Left cardiac atrium (tissue), 4 donors: ENCODE measurements at places on chromosomes 1 and 21. TPM values are rescaled to one million over a fixed set of nuclear protein-coding genes. Genes with fewer than 3 reads are reported as not detected.

DNA sequence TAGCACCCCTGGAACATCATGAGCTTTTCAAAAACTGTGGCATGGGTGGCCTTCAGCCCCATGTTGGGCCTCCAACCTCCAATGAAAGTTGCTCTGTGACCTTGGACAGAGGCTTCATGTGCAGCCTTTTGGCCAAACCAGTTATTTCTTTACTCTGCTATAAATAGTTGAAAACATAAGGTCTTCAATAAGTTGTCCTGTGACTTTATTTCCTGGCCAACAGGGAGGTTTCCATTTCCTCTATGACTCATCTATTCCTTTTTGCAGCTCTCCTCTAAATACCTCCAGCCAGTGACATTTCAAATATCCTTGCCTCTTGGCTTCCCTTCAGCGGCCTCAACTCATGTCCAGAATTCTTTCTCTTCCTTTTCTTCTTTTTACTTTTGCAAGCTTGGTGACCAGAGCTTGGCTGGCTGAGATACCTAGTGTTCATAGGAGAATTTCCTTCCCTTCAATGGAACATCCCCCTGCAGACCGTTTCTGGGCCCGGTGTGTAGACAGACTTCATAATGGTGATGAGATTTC, 22.7 kb upstream of the TRIM67 start:
- DNase-seq = no peak

DNA sequence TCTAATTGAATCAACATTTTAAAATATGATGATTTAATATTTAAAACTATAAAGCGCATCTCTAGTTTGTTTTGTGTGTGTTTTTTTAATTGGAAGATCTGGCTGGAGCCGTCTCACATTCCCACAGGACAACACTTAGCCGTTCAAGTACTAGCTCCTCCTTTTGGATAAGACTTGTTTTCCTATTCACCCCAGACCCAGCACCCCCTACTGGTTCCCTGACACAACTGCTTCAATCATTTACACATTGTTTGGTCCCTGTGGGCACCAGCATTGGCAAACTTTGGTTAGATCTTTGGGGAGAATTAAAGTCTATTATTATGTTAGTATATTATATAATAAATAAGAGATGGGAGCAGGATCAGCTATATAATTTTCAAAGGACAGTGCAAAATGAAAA, 34.5 kb downstream of the TYW3 start:
- no peak for DNase-seq

PEX19 gene
- total RNA-seq = 91.1 TPM

- DNase-seq = no peak
Observed at GRCh38 chr1:202643397-202644218, 66.6 kb downstream of the SYT2 start.

HIVEP3 gene
- 7.2 TPM for total RNA-seq

SLC45A1 gene
- 2.2 TPM for total RNA-seq

- no peak for DNase-seq
Observed at GRCh38 chr1:170618421-170618820, 45.5 kb upstream of the PRRX1 start.
